ENCODE measurements at places on chromosomes 3 and 15.
A peak's percentile ranks its signal among the peaks of the same experiment; 100 is the strongest.

DNA sequence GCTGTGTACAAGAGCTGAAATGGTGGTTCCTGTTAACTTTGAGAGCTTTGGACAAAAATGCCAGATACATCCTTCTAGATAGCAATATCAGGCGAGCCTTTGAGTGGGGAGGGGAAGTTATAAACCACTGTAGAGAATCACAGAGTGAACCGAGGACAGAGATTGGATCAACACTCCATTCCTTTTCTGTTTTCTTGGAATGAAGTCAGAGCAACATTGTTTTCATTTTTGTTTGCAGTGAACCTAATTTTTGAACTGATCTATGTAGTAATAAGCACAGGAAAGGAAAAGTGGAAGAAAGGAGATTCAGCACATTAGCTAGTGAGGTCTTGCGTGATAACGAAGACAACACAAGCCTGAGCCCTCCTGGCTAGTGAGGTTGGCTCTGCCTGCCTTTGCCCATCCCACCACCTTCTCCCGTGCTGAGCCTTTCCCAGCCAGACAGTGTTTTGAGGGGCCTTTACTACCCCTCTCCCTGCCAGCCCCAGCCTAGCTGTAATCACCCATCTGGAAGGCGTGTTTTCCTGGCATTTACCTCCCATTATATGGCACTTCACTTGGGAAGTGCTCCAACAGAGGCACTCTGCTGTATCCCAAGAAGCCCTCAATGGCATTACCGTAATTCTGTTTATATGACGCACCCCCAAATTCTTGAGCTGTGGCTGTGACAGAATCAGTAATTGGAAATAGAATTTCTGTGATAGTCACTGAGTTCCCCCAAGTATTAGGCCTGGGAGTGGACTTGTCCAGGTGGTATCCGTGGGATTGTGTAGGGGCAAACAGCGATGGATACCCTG is 129.8 kb downstream of the CACNA1D start:
- no peak for DNase-seq

DNA sequence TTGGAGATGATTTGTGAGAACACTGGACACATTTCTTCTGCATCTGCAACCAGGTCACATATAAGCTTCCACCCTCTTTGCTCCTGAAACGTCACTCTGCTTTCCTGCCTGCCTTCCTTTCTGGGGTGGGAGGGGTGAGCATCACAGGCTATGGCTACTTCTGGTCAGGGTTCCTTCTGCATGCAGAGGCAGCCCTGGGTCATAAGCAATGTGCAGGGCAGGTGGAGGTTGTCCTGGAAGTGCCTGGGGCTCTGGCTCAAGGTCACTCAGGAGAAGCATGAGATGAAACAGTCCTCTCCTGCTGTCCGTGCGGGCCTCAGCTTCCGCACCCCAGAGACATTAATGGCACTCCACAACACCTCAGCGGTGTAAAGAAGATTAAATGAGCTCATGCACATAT is 15.1 kb downstream of the SLC6A20 start:
- DNase-seq: no peak

DNA sequence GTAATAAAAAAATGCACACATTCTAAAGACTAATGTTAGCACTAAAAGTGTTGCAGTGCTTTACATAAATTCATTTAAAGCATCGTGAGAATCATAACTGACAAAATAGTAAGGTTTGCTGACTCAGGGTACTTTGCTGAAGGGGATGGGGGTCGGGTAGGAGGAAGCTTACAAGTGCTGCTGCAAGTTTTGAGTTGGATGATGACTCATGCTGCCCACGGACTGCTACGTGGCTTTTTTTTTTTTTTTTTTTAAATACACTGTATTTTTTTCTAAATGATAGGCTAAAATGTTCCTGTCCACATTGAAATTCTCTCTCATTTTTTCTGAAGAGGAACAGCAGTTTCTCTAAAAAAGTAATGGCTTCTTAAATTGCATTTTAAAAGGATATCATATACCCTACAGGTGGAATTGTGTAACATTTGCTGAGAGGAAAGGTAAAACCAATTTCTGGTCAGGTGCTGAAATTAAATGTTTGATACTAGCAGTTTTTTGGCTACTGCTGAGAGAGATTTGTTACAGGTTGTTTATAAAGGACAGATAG is 2.2 kb downstream of the MAPK6 start:
- peak; percentile 75 for DNase-seq

DNA sequence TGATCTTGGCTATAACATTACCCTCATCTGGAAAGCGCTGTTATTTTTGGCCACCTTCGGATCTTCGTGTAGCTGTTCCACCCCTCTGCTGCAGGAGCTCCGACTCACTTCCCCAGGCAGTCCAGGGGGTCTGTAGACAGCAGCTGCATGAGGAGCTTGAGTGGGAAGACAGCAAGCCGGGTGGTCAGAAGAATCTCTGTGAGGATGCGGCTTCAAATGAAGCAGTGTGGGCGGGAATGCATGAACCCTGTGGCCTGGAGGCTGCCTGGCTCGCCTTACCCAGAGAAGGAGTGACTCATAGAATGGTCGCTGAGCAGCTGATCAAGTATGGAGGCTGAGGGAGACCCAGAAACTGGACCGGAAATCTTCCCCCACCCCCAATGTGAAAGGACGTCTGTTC is 45.2 kb upstream of the NR2F2 start:
- DNase-seq: no peak

DNA sequence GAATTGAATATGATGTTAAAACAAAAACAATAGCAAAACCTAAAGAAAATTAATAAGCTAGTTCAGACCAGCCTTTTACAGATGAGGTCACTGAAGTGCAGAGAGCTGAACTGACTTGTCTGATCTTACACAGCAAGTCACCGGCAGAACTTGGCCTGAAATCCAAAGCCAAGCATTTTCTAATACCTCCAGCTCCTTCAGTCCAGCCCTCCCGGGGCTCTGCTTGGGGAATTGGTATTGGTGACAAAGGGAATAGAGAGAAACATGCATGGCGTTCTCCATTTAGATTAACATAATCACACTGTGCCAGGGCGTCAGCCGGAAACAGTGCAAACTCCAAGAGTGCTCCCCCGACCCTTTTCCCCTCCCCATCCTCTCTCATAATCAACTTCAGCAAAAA is 14.1 kb upstream of the ZSCAN2 start:
- no peak for DNase-seq

DNA sequence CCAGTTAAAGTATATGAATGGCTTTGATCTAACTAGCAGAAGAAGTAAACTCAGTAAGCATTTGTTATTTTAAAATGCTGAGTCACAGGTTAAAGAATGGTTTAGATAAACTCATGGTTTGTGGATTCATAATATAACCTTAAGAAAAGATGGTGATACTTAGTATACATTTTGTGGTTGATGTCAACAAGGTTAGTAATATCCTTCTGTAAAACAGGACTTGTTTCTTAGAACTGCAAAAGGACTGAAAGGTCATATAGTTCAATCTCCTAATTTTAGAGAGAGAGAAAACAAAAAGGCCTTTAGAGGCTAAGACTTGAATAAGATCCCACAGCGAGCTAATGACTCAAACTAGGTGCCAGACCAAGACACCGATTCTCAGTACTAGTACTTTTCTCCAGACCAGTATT is 50.0 kb downstream of the STRIT1 start:
- no peak for DNase-seq

All from activated T-cell treated with anti-CD3 and anti-CD28 coated beads, Interleukin-2, amount 50 U/mL, for 72 hours (primary cell).